Hair follicle dermal papilla cell (primary cell): ENCODE measurements at places on chromosomes 4 and X. TPM values are rescaled to one million over a fixed set of nuclear protein-coding genes. Genes with fewer than 3 reads are reported as not detected.

CT45A2 gene
- total RNA-seq, result not detected in 2 replicates

NDP gene
- 0.85 and 2.8 TPM in 2 replicates for total RNA-seq

FRMPD3 gene
- total RNA-seq, result under 0.01 TPM in 2 replicates

MND1 gene
- 0.97 and 1.2 TPM in 2 replicates for total RNA-seq

MAN2B2 gene
- 34.6 and 35.9 TPM in 2 replicates for total RNA-seq

MAGEA6 gene
- not detected in 2 replicates for total RNA-seq

CA5B gene
- 36.6 and 47.4 TPM in 2 replicates for total RNA-seq

SMARCA1 gene
- 53.9 and 60.5 TPM in 2 replicates for total RNA-seq
